ENCODE measurements at places on chromosomes 1 and 21.

DNA sequence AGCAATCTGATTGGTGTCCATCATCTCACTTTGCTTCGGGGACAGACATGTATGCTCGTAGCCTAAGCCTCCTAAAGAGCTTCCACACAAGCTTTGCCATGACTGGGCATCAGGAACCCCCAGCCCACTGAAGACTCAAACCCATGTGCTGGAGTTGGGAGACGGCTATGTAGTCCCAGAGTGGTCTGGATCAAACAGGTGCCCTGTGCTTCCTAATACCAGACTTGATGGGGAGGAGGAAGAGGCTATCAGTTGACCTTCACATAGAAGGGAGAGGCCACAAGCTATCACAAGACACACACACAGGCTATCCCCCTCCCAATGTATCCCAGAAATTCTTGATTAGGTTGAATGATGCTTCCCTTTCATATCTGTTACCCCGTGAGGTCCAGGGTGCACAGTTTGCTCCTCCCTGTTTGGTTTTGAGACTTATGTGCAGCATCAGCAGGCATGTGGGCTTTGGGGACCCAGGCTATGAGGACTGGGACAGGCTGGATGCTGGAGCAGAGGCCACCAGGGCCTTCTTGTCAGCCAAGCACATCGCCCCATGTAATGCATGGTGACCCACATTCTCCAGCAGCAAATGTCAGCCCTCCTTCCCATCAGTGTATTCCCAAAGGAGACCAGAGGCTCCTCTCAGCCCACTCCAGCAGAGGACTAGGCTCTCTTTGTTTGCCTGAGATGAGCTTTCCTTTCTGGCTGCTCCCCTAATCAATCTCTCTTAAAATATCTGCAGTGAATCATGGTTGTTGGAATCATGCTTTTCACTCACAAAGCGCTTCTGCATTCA lies 159.8 kb downstream of the GRIK3 start:
- no peak for DNase-seq

GRCh38 chr1:178718520-178718919 lies 6.5 kb upstream of the RALGPS2 start:
- no peak for DNase-seq

GRCh38 chr1:28127617-28128257 lies 39.3 kb upstream of the EYA3 start:
- DNase-seq = no peak

DNA sequence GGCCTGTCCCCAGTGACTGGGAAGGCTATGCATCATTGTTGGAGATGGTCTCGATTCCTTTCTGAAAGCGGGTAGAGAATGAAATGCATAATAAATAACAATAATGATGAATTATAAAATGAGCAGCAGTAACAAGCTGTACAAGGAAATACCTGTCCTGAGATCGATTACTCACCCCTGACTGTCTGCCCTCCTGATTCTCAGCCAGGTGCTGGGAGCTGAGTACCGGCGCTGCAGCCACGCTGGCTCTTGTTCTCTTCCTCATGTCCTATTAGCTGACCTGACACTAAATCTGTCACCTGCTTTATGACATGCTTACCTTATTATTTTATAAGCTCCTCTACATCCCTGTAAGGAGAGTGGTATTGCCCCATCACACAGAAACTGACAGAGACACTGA lies 3.4 kb downstream of the AGPAT3 start:
- DNase-seq = no peak

Data from nephron progenitor cell (in vitro differentiated cells).